ENCODE measurements at places on chromosomes 1 and 21.

GRCh38 chr1:47137925-47138615 is 829 bp downstream of the CYP4A22 start:
- no peak for DNase-seq

- DNase-seq = no peak
Observed at GRCh38 chr1:41481109-41481775, 3.2 kb downstream of the EDN2 start.

GRCh38 chr1:30008372-30008997 is 714.9 kb downstream of the MATN1 start:
- no peak for DNase-seq

DNA sequence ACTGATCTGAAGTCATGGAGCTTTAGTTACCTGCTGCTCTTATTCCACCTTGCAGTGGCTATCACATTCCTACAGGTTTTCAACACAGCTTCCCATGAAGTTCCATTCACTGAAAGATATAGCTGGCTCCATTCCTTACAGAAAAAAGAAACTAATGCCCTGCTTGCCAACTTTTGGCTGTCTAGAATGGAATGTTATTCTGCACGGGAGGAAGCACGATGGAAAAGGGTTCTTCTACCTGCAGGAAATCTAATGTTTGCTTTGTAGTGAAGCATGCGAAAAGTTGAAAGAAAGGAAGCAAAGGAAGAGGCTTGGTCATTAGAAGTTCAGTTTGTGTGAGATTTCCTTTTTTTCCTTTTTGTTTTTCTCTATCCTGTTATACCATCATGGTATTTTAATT is 32.6 kb downstream of the GIPC2 start:
- DNase-seq = no peak

DNA sequence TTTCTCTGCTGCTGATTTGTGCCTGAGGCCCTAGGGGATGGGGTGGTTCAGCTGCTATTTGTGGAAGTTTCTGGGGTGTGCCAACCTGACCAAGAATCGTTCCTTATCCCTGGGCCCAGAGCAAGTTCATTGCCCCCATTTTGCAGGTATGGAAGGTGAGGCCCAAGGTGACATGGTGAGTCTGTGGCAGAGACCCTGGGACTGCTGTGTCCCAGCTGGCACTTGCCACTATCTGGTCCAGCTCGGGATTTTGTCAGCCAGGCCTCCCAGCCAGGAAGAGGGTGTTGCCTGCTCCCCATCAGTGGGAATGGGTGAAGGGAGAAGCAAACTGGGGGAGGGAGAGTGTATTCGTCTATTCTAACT is 18.9 kb upstream of the LRP8 start:
- DNase-seq = no peak

- no peak for DNase-seq
Observed at GRCh38 chr1:172980456-172980855, 70.3 kb downstream of the TNFSF18 start.

GRCh38 chr1:45205011-45205909 is 1.1 kb downstream of the ZSWIM5 start:
- DNase-seq = no peak

- DNase-seq = no peak
Observed at GRCh38 chr1:150628766-150629114, 672 bp downstream of the ENSA start.

DNA sequence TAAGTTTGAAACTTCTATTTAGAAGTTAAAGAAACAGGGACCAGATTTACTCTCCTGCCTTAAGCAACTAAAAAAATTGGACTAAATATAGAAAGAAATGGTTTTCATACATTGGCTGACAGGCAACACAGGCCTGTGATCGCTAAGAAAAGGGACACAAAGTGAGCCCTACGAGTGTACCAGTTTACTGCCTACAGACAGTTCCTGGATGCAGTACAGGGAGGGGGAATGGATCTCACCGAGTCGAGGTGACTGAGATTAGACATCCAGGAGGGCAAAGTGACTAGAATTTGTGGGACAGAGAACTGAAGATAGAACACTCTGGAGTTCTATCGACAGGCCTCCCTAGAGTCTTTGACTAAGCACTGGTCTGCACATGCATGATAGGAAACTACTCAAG is 16.0 kb downstream of the PHC2 start:
- DNase-seq = no peak

DNA sequence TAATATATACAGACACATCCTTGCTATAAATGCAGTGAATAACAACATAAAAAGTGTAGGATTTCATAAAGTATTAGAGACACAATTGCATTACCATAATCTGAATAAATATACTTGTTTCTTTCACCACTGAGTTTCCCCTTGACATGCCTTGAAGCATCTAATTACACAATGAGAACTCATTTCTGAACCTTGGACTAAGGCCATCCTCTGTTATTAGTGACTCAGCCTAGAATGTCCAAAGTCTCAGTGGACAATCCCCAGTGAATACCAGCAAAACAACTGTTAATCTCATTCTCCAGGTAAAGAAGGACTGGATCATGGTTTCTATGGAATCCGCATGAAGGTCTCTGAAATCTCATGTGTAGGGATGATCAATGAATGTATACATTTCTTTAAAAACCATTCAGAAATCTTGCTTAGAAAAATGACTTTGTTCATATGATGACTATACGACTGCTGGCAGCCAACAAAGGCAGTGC is at the start of gene OR2L5:
OR2L5 (plus strand) TSS at position 432 of the 482 bp plus-strand sequence. CDS start 8,288 bp downstream, outside the sequence.
- no peak for DNase-seq

GRCh38 chr1:31140299-31140698 is 74.8 kb upstream of the PUM1 start:
- no peak for DNase-seq

DNA sequence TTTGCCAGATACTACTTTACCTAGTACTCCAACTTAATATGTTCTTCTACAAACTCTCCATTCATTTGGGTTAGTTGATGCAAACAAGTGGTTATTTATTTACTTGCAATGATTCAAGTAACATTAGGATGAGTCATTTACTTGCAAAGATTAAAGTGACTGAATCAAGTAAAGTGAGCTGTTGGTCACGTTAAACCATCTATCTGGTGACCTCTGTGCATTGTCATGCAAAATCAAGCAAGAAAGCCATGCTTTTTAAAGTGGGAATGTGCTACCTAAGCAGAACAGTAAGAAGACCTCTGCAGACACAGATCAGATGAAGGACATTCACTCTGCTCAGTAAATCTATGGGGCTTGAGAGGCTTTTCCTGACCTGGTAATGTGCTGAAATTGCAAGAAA is 254.7 kb downstream of the LRRIQ3 start:
- no peak for DNase-seq
